Adipocyte (in vitro differentiated cells): ENCODE measurements at places on chromosomes 3 and 15.

- no peak for DNase-seq
Measured at GRCh38 chr3:53079147-53079546, 33.3 kb upstream of the SFMBT1 start.

GRCh38 chr3:184719709-184720108, 7.8 kb upstream of the MAGEF1 start:
- no peak for DNase-seq

- DNase-seq = no peak
Measured at GRCh38 chr3:24043985-24044384, 98.9 kb downstream of the NR1D2 start.

- no peak for DNase-seq
Measured at GRCh38 chr15:91456921-91457320, 356.9 kb downstream of the SV2B start.

- no peak for DNase-seq
Measured at GRCh38 chr3:195036574-195036973, 234.4 kb downstream of the XXYLT1 start.
